ENCODE measurements at places on chromosomes 5 and 9.

DNA sequence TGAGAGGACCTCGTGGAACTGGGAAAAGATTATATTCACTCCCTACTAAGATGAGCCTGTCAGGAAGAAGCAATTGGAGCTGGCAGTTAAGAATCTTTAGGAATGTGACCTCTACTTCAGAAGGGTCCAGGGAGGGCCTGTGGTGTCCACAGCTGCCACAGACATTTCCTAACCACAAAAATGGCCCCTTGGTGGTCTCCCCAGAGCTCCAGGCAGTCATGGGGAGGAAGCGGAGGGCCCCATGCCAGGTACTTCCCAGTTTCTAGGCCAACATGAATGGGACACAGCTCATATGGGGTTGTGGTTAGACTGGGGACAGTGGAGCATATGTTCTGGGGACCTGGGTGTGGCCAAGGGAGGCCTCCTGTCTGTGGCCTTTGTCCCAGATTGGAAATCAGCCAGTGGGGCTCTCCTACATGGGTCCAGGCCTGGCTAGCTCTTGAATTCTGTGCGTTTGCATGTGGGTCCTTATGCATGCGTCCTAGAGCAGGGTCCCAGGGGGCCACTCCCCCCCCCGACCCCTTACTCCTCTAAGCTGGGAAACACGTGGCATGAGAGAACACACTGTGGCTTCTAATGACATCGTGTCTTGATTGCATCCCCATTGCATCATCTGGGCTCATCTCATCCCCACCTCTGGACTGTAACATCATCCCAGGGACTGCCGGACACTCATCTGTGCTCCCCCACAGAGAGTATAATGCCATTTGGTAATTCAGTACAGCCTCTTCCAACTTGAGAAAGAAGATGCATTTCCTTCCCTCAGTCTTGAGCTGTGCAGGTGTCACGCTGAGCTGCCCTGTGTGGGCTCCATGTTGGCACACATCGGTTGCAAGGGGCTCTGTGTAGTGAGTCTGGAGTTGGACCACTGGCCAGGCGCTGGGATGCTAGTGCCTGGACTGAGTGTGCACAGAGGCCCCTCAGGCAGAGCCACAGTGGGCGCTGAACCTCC is 31.3 kb downstream of the IRF1 start:
- no peak for DNase-seq

DNA sequence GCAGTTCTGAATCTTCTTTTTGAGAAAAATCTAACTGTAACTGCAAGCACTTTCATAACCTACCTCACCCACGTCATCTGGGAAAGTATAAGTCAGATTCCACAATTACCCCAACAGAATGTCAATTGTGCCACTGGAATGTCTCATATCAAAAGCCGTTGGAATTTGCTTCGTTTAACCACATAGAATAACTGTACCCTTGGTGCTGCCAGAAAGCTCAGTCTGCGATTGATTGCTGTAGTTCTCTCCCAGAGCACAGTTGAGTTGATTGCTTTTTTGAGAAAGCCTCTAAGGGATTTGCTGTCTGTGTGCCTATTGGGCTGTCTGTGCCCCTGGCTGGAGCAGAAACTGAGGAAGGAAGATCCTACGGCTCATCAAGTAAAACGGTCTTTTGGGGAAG is 583.6 kb downstream of the TMEM38B start:
- DNase-seq = no peak

DNA sequence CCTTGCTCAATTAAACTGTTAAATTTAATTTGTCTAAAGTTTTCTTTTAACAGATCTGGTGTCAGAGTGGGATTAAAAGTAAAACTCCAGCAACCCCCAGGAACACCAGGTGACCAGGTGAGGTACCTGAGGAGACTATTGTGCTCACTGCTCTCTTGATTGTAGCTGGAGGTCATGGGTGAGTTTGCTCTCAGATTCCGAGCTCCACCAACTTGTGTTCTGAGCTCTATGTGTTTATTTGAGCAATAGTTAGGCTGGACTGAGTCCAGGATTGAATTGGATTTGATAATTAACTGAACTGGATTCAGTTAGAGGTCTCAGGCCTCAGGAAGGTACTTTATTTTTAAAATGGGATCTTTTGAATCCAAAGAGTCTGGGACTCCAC is 17.9 kb upstream of the SCGB3A2 start:
- no peak for DNase-seq

DNA sequence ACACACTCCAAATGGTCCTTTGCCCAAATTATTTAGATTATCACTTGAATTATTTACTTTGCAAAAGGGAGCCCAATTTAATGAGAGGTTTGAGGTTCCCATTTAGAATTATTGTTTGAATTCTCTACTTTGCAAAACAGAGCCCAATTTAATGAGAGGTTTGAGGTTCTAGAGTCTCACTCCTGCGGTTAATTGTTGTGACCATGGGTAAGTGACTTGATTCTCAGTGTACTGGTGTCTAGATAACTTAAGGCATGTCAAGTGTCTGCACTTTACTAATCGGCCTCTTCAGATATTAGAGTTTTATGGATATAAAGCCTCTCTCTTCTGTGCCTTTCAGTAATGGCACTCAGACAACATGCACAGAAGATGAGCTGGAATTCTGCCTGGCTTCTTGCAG is 67.5 kb downstream of the YIPF5 start:
- no peak for DNase-seq

- peak; percentile 55 for DNase-seq
These were observed 52.3 kb downstream of the PSD2 start for GRCh38 chr5:139847790-139848507.

GRCh38 chr5:132526974-132527564 is 16.3 kb downstream of the IL5 start:
- DNase-seq = no peak

DNA sequence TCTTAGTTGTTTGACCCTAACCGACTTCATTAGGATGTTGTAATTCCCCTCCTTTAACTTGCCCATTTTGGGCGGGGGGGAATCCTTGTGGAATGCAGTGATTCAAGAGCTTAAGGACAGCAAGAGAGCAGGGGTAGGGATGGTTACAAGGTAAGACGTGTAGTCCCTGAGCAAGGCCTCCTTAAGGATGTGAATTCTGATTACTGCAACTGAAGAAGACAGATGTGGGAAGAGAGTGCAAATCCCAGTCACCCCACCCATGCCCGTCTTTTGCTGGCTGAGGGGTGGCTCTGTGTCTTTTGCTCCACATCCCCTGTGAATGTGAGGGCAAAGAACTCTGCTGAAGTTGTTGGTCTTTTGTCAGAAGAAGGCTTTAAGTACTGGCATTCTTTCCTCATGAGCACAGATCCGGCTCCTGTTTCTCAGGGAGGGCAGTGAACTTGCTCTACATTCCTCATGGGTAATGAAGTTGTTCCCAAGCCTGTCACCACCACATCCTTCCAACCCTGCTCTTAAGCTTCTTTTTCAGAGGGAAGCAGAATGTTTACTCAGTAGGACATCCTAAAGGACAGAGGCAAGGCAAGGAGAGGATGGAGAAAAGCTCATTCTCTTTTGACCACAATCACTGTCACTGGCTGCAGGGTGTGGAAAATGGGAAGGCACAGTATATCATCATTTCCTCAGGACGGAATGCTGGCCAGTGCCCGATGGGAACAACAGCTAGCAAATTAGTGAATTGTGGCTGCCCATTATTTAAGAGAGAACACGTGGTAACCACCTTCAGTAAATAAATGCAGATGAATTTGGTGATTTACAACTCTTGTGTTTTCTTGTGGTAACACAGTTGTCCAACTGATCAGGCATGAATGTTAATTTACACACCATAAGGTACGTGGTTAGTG is 61.5 kb downstream of the RAI14 start:
- no peak for DNase-seq

GRCh38 chr9:91659529-91660495 is 236.2 kb upstream of the NFIL3 start:
- no peak for DNase-seq

GRCh38 chr5:108858959-108859358 is 111.3 kb downstream of the FER start:
- DNase-seq = no peak

- DNase-seq = no peak
These were observed 26.9 kb upstream of the CEP120 start for GRCh38 chr5:123450114-123450513.

- no peak for DNase-seq
These were observed 29.2 kb downstream of the IZUMO3 start for GRCh38 chr9:24516463-24516862.

DNA sequence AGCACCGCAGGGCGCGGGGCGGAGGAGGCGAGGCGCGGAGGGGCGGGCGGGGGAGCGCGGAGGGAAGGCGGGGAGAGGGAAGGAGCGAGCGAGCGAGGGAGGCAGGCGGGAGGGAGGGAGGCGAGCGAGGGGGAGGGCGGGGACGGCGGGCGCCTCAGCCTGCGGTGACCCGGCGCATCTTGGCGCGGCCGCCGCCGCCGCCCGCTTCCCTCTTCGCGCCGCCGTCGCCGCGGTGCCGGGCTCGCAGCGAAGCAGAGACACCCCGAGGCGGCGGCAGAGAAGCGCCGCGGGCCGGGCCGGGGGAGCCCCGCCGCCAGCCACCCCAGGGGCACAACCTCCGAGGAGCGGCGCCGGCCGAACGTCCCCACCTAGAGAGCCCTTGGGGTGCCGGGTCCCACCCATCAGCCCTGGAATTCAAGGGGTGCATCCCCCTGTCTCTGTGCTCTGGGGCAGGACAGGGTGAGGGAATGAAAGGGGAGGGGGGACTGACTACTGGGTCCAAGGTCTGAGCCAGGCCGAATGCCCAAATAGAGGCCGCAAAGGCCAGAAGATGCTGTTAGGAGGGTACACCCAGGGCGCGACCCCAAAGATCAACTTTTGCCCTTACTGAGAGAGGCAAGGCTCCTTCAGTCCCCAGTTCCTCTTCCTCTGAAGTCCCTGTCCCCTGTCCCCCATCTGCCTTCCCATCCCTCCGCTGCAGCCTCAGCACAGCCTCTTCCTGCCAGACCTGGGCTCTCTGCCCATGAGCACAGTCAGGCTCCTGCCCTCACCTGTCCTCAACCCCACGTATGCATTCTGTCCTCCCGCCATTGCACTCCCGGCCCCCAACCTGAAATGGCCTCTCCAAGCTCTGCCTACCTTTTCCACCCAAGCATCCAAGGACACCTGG is at the start of gene ADAMTS2:
ADAMTS2 (minus strand) TSS at position 29 of the 889 bp plus-strand sequence. CDS start 133 bp downstream, outside the sequence.
- no peak for DNase-seq

DNA sequence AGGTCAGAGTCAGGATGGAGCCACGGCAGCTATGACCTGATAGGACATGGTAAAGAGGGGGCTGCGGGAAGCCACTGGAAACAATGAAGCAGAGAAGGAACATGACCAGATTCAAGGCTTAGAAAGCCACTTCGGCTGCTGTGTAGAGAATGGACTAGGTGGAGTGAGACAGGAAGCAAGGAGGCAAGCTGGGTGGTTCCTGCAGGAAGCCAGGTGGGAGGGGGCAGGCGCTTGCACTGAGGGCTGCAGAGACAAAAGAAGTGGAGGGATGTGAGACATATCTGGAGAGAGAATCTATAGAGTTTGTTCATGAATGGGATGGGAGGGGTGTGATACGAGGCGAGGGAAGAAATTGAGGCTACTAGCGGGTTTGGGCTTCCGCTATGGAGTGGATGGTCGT is 19.0 kb upstream of the N4BP3 start:
- no peak for DNase-seq

DNA sequence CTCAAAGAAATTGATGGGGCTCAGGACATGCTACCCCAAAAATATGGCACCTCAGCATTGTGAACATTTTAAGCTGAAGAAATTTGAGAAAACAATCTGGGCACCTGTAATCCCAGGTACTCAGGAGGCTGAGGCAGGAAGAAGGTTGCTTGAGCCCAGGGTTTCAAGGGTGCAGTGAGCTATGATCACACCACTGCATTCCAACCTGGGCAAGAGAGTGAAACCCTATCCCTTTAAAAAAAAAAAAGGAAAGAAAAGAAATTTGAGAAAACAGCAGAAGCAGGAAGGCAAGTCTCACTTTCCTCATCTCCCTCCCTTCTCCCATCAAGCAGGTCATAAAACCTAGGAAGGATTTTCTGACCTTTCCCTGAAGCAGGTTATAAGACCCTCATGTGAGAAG is 23.6 kb downstream of the TPD52L3 start:
- no peak for DNase-seq

- no peak for DNase-seq
These were observed 209.0 kb upstream of the RPS23 start for GRCh38 chr5:82487131-82487530.

DNA sequence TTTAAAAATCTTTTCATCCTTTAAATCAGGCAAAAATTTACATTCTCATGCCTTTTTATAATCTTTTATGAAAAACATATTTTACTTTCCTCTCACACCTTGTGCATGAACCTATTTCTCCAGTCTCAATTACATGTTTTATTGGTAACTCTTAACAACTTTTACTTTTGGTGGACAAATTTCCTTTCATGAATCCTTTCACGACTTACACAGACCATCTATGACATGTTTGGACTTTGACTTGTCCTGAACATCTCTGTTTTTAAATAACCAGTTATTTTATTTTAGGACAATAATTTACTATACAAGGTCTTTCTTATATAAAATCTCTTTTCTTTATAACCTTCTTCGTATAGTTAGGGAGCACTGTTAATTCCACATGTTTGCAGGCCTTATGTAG is 26.5 kb upstream of the MTMR12 start:
- no peak for DNase-seq

GRCh38 chr5:173229966-173230689 is 4.9 kb downstream of the NKX2-5 start:
- DNase-seq = no peak

DNA sequence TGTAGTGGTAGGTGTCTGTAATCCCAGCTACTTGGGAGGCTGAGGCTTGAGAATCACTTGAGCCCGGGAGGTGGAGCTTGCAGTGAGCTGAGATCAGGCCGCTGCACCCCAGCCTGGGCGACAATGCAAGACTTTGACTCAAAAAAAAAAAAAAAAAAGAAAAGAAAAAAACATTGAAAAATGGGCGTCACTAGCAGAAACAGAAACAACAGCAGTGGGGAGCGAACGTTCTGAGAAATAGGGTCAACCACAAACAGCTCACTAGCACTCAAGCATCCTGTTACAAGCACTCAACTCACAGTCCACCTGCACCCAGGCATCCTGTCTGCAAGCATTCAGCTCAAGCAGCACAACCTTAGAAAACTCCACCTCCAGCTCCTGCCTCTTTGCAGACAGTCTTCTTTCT is 17.2 kb downstream of the TRIM14 start:
- peak; percentile 65 for DNase-seq

All from stimulated activated CD8-positive, alpha-beta memory T cell treated with anti-CD3 and anti-CD28 coated beads, Interleukin-12 subunit alpha, Interleukin-12 subunit beta, amount 100 ng/mL, for 1 hour (primary cell).